ENCODE measurements at places on chromosomes 5 and 9.

DNA sequence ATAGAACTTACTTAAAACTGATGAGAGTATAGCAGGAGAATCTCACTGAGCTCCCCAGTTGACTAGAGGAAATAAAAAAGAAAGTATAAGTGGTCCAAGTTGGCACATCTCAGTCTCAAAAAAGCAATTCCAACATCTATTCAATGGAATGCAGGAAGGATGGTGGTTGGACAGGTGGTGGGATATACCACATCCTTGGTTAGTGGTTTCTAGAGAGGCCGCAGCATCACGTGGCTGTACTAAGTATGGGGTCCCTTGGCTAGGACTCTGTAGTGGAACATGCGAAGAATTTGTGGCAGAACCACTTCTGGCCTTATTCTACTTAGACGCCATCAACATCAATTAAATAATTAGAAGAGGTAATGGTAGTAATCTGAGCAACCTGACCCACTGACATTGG is 232.4 kb downstream of the SAXO1 start:
- DNase-seq = no peak

DNA sequence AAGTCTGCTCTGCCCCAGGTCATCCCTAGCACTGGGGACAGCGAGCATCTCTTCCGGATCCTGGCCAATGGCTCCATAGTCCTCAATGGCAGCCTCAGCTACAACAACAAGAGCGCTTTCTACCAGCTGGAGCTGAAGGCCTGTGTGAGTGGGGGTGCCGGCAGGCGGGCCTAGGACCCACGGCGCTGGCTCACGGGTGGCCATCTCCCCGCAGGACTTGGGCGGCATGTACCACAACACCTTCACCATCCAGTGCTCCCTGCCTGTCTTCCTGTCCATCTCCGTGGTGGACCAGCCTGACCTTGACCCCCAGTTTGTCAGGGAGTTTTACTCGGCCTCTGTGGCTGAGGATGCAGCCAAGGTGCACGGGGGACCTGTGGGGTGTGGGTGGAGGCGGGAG is 25.9 kb downstream of the CDHR2 start:
- DNase-seq = no peak

GRCh38 chr5:148910216-148910615 is 83.8 kb downstream of the ADRB2 start:
- no peak for DNase-seq

DNA sequence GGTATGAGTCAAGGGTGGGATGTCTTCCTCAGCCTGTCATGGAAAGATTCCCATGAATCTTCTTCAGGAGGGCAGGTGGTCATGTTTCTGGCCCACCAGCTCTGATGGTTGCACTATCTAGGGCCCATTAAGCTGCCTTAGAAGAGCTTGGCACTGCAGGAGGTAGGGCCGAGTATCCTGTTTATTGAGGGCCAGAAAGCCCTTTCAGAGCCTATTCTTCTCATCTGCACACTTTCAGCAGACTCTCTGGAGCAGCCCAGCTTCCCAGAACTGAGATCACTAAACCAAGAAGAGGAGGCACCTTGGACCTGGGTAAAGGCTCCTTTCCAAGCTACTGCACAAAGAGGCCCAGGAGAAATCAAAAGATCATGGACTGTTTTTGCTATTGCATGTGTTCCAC is 146.5 kb downstream of the MTX3 start:
- DNase-seq = no peak

DNA sequence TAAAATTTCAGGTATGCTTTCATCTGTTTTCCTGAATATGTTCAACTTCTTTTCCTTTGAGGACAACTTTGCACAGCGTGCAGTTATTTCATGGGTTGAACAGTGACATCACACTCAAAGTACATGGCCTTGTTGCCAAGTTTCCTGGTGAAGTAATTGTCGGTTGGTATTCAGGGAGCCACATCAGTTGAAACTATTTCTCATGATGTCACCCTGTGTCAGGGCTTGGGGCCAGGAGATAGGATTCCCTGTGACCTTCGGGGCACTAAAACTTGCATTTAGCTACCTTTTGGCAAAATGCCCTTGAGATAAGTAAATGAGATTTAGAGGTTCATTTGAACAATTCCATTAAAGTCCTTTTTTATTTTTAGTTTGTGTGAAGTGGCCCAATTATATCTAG is 383.9 kb downstream of the SH3GL2 start:
- DNase-seq = no peak

- no peak for DNase-seq
Observed at GRCh38 chr5:966345-966710, 42.3 kb upstream of the NKD2 start.

- no peak for DNase-seq
Observed at GRCh38 chr9:88749420-88749819, 214.4 kb downstream of the NXNL2 start.

- DNase-seq = no peak
Observed at GRCh38 chr9:128005923-128006322, 25.1 kb upstream of the EEIG1 start.

DNA sequence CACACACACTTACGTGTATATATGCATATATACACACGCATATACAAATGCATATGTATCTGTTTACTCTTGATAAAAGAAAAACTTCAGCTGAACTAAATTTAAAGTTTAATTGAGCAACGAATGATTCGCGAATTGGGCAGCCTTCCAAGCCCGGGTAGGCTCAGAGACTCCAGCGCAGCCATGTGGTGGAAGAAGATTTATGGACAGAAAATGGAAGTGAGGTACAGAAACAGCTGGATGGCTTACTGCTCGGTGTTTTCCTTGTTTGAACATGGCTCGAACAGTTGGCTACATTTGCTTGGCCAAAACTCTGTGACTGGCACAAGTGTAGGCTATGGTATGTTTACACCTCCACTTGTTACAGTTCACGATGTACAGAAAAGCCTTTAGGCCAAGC is 239.3 kb upstream of the PRDM9 start:
- DNase-seq = no peak

- DNase-seq = no peak
Observed at GRCh38 chr9:83996126-83996525, 15.5 kb downstream of the RMI1 start.

DNA sequence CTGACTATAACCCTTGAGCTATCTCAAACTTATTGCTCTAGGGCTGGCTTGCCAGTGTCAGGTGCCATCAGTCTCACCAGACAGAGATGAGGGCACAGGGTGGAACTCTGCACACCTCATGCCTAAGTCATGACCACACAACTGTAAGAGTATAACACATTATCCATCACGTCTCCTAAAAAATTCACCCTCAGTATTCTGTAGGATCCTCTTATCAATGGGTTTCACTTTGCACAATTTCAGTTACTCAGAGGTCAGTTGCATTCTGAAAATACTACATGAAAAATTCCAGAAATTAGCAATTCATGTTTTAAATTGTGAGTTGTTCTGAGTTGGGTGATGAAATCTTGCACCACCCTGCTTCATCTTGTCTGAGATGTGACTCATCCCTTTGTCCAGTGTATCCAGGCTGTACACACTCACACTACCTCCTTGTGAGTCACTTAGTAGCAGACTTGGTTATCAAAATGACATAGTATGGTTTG is 690.9 kb upstream of the CDH18 start:
- no peak for DNase-seq

DNA sequence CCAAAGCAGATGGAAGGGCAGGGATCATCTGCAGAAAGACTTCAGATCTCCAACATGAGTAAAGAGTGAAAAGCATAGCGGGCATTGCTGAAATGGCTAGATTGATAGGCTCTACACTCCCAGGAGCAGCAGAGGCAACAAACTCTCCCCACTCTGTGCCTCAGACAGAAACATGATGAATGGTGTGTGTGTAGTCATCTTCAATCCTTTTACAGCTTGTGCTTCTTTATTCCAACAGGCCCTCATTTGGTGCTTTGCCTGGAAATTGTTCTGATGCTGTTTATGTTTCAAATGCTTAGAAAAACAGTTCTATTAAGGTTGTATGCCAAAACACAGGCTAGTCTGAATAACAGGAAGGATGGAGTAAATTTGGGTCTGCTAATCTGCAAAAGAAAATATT is 176.2 kb downstream of the DMRTA1 start:
- no peak for DNase-seq

GRCh38 chr5:1280177-1281037 is 14.5 kb downstream of the TERT start:
- no peak for DNase-seq

DNA sequence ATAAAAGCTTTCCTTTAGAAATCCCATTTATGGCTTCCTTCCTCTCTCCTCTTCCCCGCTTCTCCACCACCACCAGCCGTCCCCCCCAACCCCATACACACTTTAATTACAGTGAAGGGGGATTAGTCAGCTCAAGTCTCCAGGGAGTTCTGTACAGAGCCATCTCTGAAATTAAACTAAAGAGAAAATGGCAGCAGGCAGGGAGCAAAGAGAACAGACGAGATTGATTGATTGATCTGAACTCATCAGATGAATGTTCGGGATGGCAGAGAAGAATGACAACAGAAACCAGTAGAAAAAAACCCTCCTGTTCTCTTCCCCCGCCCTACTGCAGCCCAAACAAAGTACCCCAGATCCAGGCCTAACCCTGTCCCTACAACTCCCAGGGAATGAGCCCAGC is 241.7 kb upstream of the PANK3 start:
- DNase-seq = no peak

GRCh38 chr9:108784998-108785397 is 70.8 kb downstream of the ACTL7B start:
- DNase-seq = no peak

GRCh38 chr5:74889523-74890105 is 23.4 kb upstream of the FAM169A start:
- no peak for DNase-seq

GRCh38 chr5:111494355-111494999 is 17.9 kb downstream of the STARD4 start:
- DNase-seq = no peak

GRCh38 chr9:571741-572140 is 269.8 kb upstream of the DMRT1 start:
- DNase-seq = no peak

GRCh38 chr5:142364251-142365145 is 39.7 kb upstream of the SPRY4 start:
- DNase-seq = no peak

- DNase-seq = no peak
Observed at GRCh38 chr9:134174073-134174449, 9.7 kb upstream of the RNU6ATAC start.

DNA sequence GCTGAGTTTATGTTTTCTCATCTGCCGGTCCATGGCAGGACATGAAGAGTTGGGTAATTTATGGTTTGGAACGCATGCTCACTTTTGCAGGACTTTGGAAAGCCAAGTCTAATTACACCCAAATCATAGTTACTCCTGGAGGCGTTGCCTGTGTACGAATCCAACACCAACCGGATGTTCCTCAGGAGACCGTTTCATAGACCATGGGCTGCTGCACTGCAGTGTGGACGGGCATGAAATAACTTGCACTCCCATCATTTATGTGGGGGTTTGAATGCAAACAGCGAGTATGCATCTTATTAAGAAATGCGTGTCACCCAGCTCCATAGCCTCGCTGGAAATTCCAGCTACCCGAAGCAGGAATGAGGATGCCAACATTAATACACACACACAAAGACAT is 96.1 kb upstream of the IRX2 start:
- DNase-seq = no peak

- DNase-seq = no peak
Observed at GRCh38 chr9:76198336-76198735, 195.9 kb downstream of the RFK start.

- DNase-seq = no peak
Observed at GRCh38 chr9:4666042-4666699, at the start of gene SPATA6L. Gene SPATA6L, minus strand, starts transcription at chr9:4666480. Its CDS starts 230 bp downstream, at chr9:4666250.

DNA sequence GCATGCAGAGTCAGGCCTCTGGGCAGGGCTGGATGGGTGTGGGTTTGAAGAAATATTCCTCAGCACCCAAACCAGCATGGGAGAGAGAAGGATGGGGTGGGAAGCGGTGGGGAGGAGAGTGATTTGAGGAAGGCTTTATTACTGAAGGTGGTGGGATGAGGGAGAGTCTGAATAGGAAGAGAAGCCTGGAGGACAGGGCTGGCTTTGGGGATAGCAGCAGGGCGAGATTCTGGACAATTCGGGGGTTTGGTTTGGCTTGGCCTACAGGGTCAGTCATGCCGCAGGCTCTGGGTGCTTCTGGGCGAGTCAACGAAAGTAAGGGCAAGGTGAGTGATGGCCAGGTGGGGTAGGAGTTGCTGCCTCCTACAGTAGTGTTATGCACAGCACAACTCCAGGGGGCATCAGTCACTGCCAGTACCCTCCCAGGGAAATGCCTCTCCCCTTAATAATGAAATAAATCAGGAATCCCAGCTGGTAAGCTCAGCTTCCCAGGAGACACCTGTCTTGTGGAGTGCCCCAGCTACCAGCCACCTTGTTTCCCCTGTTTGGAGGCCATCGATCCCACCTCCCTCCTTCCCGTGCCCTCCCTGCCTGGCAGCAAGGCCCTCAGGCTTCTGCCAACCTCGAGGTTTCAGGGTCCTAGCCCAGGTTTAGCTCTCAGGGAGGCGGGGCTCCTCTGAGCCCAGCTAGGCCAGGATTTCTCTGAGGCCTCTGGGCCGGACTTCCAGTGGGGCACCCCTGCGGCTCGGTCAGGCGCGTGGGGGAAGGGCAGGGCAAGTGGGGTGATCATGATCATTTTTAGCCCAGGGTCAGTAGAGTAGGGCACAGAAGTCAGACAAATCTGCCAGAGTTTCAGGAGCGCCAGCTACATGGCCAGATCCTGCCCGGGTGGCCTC is 741 bp upstream of the NKX2-5 start:
- DNase-seq = no peak

GRCh38 chr9:81125446-81126092 is 563.8 kb downstream of the TLE1 start:
- DNase-seq = no peak

DNA sequence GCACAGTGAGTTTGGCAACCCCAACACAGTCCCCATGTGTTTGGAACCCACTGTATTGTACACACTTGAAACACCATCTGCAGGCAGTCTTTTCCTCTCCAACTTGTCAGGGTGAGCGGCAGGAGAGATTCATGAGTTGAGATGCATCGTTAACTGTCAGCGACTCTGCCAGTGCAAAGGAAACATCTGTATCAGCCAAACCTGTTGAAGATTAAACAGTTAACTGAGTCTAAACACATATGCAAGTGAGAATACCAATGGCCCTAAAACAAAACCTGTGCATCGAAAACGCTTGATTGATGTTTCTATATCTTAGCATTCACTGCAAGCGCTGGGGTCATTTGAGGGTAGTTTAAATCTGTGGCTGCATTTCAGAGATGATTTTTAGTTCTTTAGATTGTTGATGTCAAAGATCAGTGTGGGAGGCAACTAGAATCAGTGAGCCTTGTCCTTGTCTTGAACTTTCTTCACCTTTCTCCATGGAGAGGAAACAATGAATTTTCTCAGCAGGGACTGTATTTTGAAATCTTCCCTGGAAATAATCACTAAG is 41.3 kb upstream of the PAM start:
- no peak for DNase-seq

- DNase-seq = peak; percentile 28
Observed at GRCh38 chr9:136769710-136770191, 5.4 kb upstream of the LCN15 start.

GRCh38 chr5:134059758-134060495 is 54.6 kb upstream of the TCF7 start:
- no peak for DNase-seq

DNA sequence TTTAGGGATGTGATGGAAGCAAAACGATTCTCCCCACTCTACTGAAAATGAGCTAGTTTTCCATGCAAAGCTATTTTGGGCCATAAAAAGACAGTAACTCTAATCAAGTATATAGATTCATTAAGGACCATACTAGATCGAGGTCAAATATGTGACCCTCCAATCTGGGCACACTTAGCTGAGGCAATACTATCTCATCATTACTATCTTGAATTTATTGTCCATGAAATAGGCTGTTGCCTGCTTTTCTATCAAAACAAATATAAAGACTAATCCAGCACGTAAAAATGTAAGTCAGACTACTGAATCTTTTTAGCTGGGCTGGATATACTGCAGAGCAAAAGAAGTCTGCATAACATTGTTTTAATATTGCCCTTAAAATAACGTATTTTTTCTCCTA is 943.1 kb downstream of the NR2F1-AS1 start:
- DNase-seq = no peak

Data from MM.1S (cell line).